ENCODE measurements at places on chromosomes 11 and 22.

DNA sequence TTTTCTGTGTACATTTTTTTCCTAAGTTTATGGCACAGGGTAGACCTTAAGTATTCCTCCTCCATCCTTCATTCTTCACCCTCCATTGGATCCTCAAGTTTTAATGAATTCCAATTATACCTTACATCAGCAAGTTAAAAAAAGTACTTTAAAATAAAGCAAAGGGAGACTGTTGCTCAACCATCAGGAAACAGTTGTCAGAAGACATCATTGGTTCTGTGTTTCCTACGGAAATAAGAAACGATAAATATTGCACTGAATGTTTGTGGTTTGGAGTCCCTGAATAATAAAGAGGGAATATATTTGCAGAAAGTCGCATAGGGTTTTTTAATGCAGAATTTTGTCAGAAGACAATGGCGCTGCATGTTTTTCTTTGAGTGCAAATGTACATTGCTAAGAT is 28.1 kb upstream of the LDHA start:
- no peak for DNase-seq

DNA sequence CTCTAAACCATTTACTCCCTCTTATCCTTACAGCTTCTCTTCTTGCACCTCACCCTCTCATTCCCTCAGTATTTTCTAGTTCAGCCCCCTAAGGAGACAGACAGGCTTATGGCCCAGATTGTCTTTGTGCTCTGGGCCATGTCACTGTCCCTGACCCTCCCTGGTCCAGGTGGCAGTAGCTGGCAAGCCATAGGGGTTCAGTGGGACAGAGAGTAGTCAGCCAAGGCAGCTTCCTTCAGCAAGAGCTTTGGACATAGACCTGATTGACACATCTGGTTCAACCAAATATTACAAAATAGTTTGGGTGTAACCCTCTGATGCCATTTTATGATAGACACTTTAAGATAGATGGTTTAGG is 53.9 kb downstream of the NCAM1 start:
- no peak for DNase-seq

GRCh38 chr11:133712051-133712560 is 133.2 kb downstream of the SPATA19 start:
- no peak for DNase-seq

- peak; percentile 29 for DNase-seq
Observed at GRCh38 chr22:35380537-35381423, at the start of gene HMOX1. Gene HMOX1 (plus strand): TSS chr22:35381096. CDS start chr22:35381174, 78 bp downstream.

- no peak for DNase-seq
Observed at GRCh38 chr11:108819957-108820356, 155.1 kb downstream of the DDX10 start.

DNA sequence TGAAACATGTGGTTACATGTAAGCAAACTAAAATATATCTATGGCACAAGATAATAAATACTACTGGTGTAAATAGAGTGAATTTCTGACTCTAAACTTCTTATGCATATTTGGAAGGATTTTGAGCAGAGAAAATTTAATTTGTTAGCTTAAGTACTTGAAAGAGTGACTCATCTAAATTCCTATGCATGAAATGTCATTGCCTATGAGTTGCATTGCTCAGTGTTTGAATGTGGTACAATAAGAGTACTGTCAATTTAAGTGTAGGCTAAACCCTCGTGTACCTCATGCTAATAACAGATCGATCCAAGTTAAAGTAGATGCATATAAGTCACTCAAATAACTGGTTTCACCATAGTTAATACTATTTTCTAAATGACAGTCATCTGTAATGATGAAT is 5.3 kb upstream of the CARD18 start:
- no peak for DNase-seq

DNA sequence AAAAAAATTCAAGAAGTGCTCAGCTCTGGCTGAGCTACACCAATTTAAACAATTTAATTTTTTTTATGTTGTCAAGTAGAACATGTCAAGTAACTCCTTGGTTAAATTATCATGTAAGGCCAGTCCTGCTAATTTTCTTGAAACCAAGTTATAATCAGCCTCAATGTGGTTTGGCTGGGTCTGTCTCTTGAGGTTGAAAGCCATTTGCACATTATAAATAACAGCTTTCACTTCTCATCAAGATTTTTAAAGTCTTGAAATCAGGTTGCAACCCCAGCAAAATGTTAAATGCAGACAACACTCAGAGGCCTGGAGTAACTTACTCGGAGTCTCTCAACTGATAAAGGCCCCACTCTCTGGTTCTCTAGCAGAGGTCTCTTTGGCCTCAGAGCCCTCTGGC is 324.4 kb downstream of the BRD1 start:
- no peak for DNase-seq

- DNase-seq: no peak
Observed at GRCh38 chr11:62553080-62553838, 6.7 kb upstream of the AHNAK start.

- no peak for DNase-seq
Observed at GRCh38 chr11:60777572-60777971, 7.6 kb upstream of the MS4A10 start.

- no peak for DNase-seq
Observed at GRCh38 chr11:62559204-62559603, 12.6 kb upstream of the AHNAK start.

- DNase-seq: no peak
Observed at GRCh38 chr11:19445771-19446170, 205.0 kb upstream of the E2F8 start.

DNA sequence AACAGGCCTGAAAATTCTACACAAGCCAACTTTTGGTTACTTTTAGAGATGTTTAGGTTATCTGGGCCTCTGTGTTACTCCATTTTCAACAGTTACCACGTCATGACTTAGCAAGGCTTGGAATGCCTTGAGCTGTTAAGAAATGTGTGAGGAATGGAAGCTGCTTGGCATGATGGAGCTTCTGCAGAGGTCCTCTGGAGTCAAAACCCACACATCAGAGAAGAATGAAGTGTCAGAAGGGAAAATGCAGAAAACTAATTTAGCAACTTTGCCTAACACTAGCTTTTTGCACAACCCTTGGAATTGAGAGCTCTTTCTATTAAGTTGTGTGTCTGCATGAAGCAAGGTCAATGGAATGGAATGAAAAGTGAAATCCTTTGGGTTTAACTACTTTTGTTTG is 27.4 kb downstream of the FAT3 start:
- DNase-seq: no peak

GRCh38 chr11:45026835-45027234 is 76.2 kb upstream of the TP53I11 start:
- DNase-seq: no peak

DNA sequence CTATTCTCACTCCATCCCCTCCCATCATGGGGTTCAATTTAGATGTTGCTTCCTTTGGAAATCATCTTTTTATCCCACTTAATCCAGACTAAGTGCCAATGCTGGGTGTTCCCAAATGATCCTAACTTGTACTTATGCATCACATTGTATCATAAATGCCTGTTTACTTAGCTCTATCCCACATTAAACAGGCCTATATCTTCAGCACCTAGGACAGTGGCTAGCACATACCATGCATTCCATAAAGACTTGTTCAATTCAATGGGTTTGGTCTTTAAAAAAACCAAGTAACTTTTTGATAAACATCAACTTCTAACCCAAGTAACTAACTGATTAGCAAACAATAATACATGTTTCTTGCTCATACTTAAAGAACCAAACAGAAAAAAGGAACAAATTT is 40.6 kb downstream of the RSF1 start:
- DNase-seq: no peak

- no peak for DNase-seq
Observed at GRCh38 chr11:2760196-2760871, 60.5 kb upstream of the KCNQ1OT1 start.

GRCh38 chr22:32754413-32755041 is 47.0 kb upstream of the TIMP3 start:
- no peak for DNase-seq

- DNase-seq: no peak
Observed at GRCh38 chr11:60206616-60207015, 23.7 kb upstream of the MS4A6A start.

DNA sequence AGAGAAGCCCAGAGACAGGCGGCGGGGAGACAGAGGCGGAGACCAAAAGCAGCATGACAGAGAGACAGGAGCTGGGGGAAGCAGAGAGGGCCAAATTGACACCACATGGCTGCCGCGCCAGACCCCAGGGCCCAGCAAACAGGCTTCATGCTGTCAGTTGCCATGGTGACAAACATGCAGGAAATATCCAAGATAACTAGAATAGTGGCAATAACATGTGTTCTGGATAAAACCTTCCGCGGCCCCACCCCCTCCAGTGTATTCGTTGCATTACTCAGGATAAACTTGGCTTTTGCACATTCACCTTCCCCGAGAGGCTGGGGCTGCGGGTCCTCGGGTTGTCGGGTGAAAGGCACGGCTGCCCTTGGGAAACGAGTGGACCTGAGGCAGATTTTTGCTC is 49.9 kb upstream of the CDON start:
- DNase-seq: no peak

- DNase-seq: no peak
Observed at GRCh38 chr22:19410941-19411689, 20.4 kb downstream of the HIRA start.

DNA sequence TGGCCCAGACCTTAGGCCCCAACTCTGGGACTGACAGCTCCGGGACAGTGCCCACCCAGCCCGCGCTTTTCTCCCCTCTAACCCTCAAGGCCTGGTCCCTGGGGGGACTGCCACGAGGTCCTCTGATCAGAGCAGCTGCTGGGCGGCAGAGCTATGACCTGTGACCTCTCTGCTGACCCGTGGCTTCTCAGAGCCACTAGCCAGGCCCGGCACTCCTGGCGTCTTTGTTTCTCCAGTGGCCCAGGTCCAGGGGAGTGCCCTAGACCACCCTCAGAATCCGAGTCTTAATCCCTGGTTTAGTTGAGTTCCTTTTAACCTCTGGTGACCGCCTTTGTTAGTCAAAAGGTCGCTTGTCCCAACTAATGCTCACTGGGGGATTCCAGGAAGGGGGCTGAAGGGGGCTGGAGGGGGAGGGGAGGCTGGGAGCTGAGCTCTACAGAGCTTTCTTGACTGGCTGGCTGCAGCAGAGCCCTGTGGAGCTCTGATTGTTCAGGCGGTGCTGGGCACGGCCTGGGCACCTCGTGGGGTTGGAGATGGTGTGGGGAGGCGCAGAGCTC is 1.2 kb downstream of the FBLN1 start:
- no peak for DNase-seq

GRCh38 chr22:49079027-49079725 is 748.5 kb downstream of the BRD1 start:
- DNase-seq: no peak

DNA sequence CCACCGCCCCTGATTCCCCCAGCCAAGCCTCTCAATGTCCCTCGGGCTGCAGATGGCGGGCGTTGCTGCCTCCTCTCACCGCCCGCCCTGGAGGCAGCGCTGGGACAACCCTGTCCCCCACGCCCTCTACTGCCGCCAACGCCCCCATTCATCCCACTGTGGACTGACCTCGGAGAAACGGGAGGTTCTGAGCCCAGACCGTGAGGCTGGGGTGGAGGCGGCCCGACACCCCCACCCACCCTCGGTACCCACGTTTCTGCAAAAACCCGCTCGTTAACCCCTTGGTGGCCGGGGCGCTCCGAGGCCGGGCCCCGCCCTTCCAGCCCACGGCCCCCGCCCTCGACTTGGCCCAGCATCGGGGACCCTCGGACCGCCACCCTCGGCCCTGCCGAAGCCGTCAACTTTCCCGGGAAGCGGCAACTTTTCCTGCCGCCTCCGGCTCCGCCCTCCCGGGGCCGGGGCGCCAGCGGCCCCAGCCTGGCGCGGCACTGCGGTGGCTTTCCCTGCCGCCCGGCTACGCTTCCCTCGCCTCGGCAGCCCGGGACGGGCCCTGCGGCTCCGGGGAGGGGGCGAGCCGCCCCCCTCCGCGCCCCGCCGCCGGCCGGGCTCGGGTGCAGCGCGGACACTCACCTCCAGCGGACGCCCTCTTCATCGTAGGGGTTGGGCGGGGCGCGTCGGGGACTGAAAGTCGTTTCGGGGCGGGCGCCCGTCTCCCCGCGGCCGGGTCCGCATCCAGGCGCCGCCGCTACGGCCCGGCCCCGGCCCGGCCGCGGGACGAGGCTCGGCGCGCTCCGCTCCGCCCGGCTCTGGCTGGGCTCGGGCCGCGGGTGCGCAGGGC is 458 bp downstream of the RTN4R start:
- no peak for DNase-seq

DNA sequence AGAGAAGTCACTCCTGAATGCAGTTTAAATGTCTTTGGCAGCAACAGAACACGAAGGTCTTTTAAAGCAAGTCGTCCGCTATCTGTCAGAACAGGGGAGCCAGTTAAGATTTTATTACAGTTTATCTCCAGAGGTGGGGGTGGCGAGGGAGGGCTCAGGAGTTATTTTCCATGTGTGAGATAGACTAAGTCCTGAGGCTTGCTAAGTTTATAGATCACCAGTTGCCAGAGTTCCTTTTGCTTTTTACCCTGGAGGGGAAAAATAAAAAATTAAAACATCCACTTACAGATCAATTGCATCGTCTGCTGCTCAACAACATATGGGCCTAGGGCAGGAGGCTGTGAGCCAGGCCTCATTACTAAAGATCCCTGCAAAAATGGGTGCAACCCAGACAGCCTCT is 90.7 kb downstream of the SNX19 start:
- no peak for DNase-seq

DNA sequence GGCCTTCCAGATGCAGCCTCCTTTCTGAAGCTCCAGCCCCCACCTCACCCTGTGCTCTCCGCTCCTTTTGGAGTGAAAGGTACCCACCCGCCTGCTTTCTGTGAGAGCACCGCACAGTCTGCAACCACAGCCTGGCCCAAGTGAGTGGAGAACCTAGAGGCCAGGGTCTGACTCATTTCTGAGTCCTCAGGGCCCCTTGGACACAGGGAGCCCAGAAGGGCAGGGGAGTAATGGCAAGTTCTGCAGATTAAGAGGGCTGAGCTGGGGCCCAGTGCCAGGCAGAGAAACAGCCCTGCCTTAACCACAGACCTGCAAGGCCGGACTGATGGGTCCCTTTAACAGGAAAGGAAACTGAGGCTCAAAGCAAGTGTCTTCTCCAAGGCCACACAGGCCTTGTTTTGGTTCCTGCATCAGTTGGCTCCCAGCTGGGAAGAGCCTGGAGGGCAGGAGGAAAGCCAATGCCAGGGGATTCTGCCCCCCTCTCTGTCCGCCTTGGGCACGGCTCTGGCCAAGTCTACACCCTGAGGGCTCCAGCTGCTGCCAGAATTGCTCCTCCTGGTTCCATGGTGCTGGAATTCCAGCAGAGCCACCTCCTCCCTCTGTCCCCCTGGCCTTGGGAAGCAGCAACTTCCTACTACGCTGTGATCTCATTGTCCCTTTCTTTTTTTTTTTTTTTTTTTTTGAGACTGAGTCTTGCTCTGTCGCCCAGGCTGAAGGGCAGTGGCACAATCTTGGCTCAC is 55.1 kb downstream of the CYTH4 start:
- DNase-seq: no peak

- no peak for DNase-seq
Observed at GRCh38 chr11:117205211-117205818, 6.1 kb downstream of the TAGLN start.
